ENCODE measurements at places on chromosomes 5 and 9. TPM values are rescaled to one million over a fixed set of nuclear protein-coding genes. Genes with fewer than 3 reads are reported as not detected.
A peak's percentile ranks its signal among the peaks of the same experiment; 100 is the strongest.

DBH gene
- total RNA-seq: not detected

NEUROG1 gene
- not detected for total RNA-seq

SLC34A1 gene
- 1.5 TPM for total RNA-seq

OLFML2A gene
- total RNA-seq: not detected

PJA2 gene
- total RNA-seq: 67.1 TPM

TRIM36 gene
- 0.45 TPM for total RNA-seq

CARTPT gene
- not detected for total RNA-seq

SH2D3C gene
- total RNA-seq: 81.9 TPM

DNA sequence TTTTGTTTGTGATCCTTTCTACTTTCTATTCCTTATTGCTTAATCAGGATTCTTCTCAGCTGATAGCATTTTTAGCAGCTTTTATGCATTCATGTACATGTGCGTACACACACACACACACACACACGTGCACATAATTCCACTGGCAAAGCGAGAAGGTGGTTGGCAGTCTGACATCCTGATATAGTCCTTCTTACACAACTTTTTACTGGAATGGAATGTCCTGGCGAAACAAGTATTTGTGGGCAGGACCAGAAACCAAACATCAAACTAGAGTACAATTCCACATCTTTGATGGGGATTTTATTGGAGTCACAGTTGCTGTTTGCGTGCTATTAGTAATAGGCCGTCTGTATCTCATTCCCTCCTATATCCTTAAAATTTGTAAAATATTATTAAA is 356.5 kb downstream of the CCDC171 start:
- no peaks in the 10 kb centered on the region for H3K27me3 ChIP-seq
- no peaks in the 10 kb centered on the region for H3K36me3 ChIP-seq
- no peak for DNase-seq
- no peaks in the 10 kb centered on the region for H3K4me1 ChIP-seq

DNA sequence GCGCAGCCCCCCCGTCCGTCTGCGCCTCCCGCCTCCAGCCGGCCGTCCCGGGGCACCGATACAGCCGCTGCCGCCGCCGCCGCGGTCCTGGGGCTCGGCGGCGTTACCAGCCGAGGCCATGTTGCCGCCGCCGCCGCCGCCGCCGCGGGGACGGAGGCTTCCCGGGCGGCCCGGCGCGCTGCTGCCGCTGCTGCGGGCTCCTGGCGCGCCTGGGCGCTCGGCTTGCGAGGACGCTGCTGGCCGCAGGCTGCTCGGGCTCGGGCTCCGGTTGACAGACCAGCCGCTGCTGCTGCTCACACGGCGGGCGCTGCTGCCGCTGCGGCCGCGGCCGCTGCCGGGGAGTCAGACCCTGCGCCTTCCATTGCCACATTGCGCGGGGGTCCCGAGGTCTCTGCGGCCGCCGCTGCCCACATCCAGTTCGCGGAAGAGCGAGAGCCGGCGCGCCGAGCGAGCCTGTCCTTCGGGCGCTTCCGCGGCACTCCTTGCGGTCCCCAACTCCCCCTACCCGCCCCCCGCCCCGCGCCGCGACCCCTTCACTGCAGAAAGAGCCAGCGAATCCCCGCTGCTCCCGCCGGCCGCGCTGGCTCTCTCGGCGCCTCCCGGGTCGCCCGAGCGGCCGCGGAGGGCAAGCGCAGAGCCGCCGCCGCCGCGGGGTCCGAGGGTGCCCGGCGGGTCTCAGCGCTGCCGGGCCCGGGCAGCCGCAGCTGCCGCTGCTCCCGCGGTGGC is 8.4 kb downstream of the PTCH1 start:
- no peak overlapping the region for H3K27ac ChIP-seq
- peaks cover 53% of the 10 kb centered on the region for H3K27me3 ChIP-seq
- peak overlapping the region; percentile 98 for H3K4me3 ChIP-seq
- peak; percentile 26 for DNase-seq
- H3K4me1 ChIP-seq: peaks cover 48% of the 10 kb centered on the region

DNA sequence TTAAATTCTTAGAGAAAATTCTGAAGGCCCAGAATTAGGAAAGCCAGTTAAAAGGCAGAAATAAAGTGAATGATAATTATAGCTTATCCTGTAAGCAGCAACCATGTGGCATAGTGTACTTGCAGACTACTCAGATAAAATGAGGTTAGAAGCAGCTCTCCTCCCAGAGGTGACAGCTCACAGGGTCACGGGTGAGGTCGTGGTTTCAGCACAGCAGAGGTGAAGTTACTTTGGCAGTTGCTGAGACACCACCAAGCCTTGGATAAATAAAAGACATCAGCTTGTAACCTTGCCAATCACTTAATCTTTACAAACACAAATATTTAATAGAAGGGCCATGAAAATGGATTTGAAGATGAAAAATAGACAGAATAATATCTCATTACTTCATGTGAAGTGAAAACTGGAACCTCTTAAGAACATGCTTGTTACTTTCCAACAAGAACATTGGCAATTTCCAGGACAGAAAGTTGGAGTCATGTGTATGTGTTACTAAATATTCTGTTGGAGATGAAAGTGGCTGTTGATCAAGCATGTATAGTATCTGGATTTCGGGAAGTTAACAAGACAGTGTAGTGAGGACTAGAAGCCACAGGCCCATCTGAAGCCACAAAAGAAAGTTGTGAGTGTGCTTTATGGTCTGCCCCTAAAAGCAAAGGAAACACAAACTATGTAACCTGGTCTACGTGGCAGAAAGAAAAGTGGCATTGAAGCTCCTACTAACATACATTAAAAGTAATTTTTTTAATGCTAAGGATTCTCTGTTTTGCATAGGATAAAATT is 134.4 kb downstream of the ERCC6L2 start:
- H3K4me3 ChIP-seq: no peak overlapping the region
- H3K27ac ChIP-seq: peak overlapping the region; percentile 81
- no peaks in the 10 kb centered on the region for H3K27me3 ChIP-seq

- H3K4me1 ChIP-seq: no peaks in the 10 kb centered on the region
- no peak overlapping the region for H3K27ac ChIP-seq
- H3K4me3 ChIP-seq: no peak overlapping the region
- H3K27me3 ChIP-seq: no peaks in the 10 kb centered on the region
- H3K36me3 ChIP-seq: no peaks in the 10 kb centered on the region
Observed at GRCh38 chr5:155844542-155844941, 482.4 kb upstream of the SGCD start.

DNA sequence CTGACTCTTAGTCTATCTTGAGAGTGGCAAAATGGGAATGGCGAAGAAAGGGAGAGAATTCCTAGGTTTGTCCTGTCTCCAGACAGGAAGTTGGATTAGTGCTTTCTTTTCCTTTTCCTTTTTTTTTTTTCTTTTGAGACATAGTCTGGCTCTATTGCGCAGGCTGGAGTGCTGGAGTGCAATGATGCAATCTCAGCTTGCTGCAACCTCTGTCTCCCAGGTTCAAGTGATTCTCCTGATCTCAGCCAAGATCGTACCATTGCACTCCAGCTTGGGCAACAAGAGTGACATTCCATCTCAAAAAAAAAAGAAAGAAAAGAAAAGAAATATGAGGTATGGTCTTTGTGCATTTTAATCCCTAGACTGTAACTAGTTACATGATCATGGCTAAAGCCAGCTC is 12.6 kb upstream of the KIF27 start:
- peaks cover 7% of the 10 kb centered on the region for H3K36me3 ChIP-seq
- no peak overlapping the region for H3K4me3 ChIP-seq
- DNase-seq: no peak
- H3K4me1 ChIP-seq: peaks cover 14% of the 10 kb centered on the region

DNA sequence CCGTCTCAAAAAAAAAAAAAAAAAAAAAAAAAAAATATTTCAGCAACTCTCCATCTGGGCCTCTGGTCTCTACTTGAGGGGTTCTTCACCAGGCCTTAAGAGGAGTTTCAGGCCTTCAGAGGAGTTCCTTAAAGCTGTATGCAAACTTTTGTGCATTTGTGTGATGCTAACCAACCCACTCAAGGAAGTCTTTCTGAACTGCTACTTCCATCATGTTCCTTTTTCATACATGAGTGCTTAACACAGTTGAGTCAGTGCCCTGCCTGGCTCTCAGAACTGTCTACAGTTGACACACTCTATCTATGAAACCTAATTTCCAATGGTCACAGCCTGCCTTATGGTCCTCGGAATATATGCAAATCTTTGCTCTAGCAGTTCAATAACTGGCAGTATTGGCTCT is 146.5 kb downstream of the MEF2C start:
- no peak overlapping the region for H3K27ac ChIP-seq
- no peaks in the 10 kb centered on the region for H3K4me1 ChIP-seq
- H3K27me3 ChIP-seq: peaks cover 16% of the 10 kb centered on the region

- H3K4me1 ChIP-seq: peaks cover 13% of the 10 kb centered on the region
- H3K36me3 ChIP-seq: no peaks in the 10 kb centered on the region
- no peak overlapping the region for H3K4me3 ChIP-seq
- no peaks in the 10 kb centered on the region for H3K27me3 ChIP-seq
- no peak overlapping the region for H3K27ac ChIP-seq
Observed at GRCh38 chr9:95089257-95090022, 228.1 kb downstream of the FANCC start.

GRCh38 chr9:130421802-130422276 is 22.9 kb upstream of the ASS1 start:
- H3K4me3 ChIP-seq: no peak overlapping the region
- H3K27ac ChIP-seq: no peak overlapping the region
- H3K36me3 ChIP-seq: no peaks in the 10 kb centered on the region
- peaks cover 4% of the 10 kb centered on the region for H3K27me3 ChIP-seq

DNA sequence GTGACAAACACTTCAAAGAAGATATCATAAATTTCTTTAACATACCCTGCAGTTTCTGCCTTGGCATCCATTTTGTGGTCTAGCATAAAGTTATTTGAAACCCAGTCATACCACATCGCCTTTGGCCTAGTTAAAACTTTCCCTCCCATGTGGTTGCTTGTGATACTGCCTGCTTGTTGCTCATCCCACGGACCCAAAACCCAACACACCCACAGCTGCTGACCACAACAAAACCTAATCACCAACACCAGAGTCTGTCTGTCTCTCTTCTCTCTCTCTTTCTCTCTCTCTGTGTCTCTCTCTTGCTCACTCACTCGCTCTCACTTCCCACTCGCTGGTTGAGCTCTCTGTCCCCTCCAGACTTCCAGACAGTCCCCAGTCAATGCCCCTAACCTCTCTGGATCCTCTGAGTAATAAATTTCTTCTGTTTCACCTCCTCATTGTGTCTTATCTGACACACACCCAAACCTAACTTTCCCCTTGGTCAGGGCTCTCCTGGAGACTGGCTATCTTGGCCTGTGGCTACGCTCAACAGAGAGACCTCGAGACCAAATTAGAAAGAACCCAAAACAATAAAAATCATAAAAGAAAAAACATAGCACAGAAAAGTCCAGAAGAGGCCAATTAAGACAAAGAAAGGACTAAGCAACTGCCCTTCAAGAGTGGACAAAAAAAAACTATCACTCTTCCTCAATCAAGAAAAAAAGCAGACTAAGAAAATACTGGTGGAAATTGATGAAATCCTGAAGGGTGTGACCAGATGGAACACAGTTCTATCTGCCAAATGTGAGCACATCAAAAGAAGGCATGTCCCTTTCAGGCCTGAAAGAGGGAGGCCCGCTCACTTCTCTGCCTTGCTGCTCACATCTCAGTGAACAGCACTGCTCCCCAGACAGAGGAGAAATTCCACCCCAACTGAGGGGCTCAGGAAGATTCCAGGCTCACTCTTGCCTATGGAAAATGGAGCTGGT is 41.5 kb downstream of the TTLL11 start:
- no peak for DNase-seq
- peaks cover 10% of the 10 kb centered on the region for H3K4me1 ChIP-seq
- no peaks in the 10 kb centered on the region for H3K27me3 ChIP-seq
- no peak overlapping the region for H3K4me3 ChIP-seq
- peak overlapping the region; percentile 24 for H3K27ac ChIP-seq

- DNase-seq: no peak
- no peaks in the 10 kb centered on the region for H3K4me1 ChIP-seq
Observed at GRCh38 chr5:173663352-173664153, 47.1 kb upstream of the BOD1 start.

GRCh38 chr5:31626604-31627234 is 12.2 kb upstream of the PDZD2 start:
- H3K27ac ChIP-seq: no peak overlapping the region
- no peak for DNase-seq
- no peaks in the 10 kb centered on the region for H3K4me1 ChIP-seq
- H3K4me3 ChIP-seq: no peak overlapping the region
- no peaks in the 10 kb centered on the region for H3K36me3 ChIP-seq
- H3K27me3 ChIP-seq: peaks cover 8% of the 10 kb centered on the region

GRCh38 chr5:118310401-118310800 is 677.9 kb downstream of the DTWD2 start:
- no peak overlapping the region for H3K27ac ChIP-seq
- H3K27me3 ChIP-seq: no peaks in the 10 kb centered on the region
- H3K36me3 ChIP-seq: no peaks in the 10 kb centered on the region
- no peaks in the 10 kb centered on the region for H3K4me1 ChIP-seq
- no peak for DNase-seq

DNA sequence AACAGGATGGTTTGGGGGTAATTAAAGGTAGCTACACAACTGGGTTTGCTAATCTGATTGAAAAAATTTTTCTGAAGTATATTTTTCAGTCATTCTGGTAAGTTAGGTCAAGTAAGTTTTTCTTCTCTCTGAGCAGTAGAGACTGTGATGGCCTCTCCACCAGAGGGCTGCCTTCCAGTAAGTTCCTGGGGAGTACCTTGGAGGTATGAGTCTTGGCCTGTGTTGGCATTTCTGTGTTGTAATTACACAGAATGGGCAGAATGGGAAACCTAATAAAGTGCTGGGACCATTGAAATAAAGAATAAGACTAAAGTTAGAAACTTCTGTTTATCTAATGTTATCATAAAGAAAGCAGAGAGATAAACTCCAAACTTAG is 430.8 kb downstream of the ARHGEF28 start:
- H3K4me3 ChIP-seq: no peak overlapping the region
- H3K27me3 ChIP-seq: peaks cover 13% of the 10 kb centered on the region
- no peaks in the 10 kb centered on the region for H3K36me3 ChIP-seq
- no peak overlapping the region for H3K27ac ChIP-seq

DNA sequence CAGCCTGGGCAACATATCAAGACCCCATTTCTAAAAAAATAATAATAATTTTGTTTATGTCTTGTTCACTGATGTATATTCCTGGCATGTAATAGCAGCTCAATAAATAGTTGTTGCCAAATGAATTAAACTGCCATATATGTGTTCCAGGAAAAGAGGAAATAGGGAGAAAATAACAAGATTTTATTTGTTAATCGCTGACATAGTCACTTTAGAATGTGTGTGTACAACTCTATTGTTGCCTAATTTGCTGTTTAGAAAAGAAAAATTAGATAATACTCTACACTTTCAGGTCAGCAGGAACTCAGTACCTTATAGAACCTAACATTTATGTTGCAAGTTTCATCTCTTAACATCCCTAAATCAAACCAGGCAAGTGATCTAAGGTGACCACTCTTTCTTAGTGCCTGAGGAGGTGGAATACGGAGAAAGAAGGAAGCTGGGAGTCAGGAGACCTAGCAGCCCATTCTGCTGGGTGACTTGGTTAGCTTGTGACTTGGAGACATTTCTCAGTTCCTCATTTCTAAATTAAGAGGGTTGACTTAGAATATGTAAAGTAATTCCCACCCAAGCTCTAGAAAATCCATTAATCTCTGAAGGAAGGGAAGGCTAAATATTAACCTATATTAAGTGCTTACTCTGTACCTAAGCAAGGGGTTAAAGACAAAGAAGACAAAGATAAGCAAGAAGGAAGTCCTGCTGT is 110.3 kb upstream of the IQGAP2 start:
- peaks cover 10% of the 10 kb centered on the region for H3K27me3 ChIP-seq
- no peaks in the 10 kb centered on the region for H3K36me3 ChIP-seq
- peaks cover 3% of the 10 kb centered on the region for H3K4me1 ChIP-seq
- no peak overlapping the region for H3K27ac ChIP-seq
- no peak overlapping the region for H3K4me3 ChIP-seq
- no peak for DNase-seq
